ENCODE measurements at places on chromosomes 5 and 9.

DNA sequence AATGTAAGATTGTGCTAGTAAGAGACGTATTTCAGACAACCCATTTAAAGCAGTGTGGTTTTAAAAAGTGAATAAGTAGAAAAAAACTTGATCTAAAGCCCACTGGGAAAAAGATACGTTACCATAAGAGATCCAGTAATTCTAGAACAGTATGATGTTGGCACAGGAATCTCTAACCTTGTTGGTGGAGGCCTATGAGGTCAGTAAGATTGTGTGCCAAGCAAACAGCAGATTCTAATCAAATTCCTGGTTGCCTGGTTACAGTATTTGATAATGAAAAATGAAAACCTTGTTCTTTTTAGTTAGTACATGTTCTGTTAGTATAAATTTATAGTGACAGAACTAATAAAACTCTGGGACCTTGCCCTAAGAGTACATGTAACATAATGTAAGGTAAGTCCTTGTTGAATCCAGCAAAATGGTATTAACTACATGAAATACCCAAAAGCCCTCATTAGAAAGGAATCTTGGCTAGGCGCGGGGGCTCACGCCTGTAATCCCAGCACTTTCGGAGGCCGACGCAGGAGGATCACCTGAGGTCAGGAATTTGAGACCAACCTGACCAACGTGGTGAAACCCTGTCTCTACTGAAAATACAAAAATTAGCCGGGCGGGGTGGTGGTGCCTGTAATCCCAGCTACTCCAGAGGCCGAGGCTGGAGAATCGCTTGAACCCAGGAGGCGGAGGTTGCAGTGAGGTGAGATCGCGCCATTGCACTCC is 33.2 kb upstream of the DMXL1 start:
- H3K36me3 ChIP-seq: no peaks in the 10 kb centered on the region
- no peak for DNase-seq
- H3K4me1 ChIP-seq: peaks cover 9% of the 10 kb centered on the region
- no peak overlapping the region for H3K4me3 ChIP-seq

- H3K4me3 ChIP-seq: no peak overlapping the region
- H3K4me1 ChIP-seq: no peaks in the 10 kb centered on the region
- H3K27ac ChIP-seq: no peak overlapping the region
Observed at GRCh38 chr9:111873901-111874300, 22.7 kb upstream of the UGCG start.

DNA sequence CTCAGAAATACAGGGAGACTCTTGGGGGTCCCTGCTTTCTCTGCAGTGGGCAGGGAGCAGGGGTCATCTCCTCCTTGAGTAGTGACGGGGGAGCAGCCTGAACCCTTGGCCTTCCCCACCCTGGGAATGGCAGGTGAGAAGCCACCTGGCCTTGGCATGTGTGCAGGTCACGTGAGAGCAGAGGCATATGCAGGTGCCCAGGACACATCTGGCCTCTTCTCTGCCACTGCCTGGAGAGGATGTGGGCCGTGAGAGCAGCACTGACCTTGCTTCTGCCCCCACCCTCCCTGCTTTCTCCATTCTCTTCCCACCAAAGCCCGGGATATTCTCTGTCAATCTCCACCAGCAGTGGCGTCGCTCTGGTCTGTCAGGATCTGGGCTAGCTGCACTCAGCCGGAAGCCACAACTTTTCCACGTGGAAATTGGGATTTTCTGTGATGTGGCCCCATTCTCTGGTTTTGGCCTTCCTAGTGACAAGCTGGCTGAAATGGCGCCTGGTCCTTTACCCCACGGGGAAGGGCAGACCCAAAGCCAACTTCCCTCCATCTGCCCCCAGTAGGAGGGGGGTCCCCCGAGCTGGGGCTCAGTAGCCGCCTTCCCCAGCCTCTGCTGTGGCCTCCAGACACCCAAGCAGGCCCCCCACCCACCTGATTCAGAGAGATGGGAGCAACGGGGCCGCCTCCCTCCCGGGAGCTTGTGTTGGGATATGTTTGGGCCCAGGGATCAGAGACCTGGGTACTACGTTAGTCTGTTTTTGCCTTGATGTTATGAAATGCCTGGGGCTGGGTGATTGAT is 70.4 kb upstream of the FCN1 start:
- no peaks in the 10 kb centered on the region for H3K4me1 ChIP-seq
- no peak for DNase-seq
- no peaks in the 10 kb centered on the region for H3K27me3 ChIP-seq
- H3K4me3 ChIP-seq: no peak overlapping the region

- no peak overlapping the region for H3K4me3 ChIP-seq
- peaks cover 12% of the 10 kb centered on the region for H3K27me3 ChIP-seq
- H3K27ac ChIP-seq: no peak overlapping the region
- DNase-seq: no peak
- no peaks in the 10 kb centered on the region for H3K36me3 ChIP-seq
Observed at GRCh38 chr5:141657937-141658545, 6.8 kb upstream of the FCHSD1 start.

DNA sequence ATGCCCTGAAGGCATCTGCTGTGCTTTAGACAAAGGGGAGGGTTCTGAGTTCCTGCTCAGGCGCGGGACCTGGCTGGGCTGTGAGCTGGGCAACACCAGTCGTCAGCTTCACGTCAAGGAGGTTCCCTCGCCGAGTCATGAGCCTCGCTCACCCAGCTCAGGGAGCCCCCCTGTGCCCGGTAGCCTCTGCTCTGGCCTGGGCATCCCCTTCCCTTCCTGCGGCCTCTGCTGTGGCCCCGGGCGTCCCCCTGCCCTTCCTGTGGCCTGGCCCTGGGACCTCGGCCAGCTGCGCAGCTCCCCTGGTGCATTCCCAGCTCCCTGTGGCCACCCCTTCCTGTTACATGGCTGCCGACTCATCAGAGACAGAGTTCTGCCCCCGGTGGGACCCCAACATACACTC is 29.8 kb downstream of the TERT start:
- no peak overlapping the region for H3K27ac ChIP-seq
- no peak overlapping the region for H3K4me3 ChIP-seq
- no peaks in the 10 kb centered on the region for H3K4me1 ChIP-seq
- DNase-seq: no peak
- H3K27me3 ChIP-seq: no peaks in the 10 kb centered on the region
- no peaks in the 10 kb centered on the region for H3K36me3 ChIP-seq

DNA sequence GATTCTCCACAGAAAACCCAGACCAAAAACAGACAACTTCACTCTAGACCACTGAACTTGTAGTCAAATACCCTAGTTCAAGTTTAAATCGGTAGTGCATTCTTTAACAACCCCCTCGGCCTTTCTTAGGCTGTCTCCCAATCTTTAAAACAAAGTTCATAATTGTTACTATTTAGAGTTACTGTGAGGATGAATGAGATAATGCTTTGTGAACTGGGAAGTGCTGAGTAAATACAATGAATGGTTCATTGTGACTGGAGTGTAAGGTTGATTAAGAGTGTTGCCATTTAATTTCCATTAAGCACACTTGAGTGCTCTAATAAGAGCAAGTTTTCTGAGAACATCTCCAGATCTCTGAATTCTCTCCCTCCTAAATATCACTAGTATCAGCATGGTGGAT is 228.8 kb upstream of the PIK3R1 start:
- H3K27me3 ChIP-seq: no peaks in the 10 kb centered on the region
- no peak overlapping the region for H3K27ac ChIP-seq
- peaks cover 5% of the 10 kb centered on the region for H3K4me1 ChIP-seq
- H3K4me3 ChIP-seq: no peak overlapping the region
- no peak for DNase-seq
- no peaks in the 10 kb centered on the region for H3K36me3 ChIP-seq

DNA sequence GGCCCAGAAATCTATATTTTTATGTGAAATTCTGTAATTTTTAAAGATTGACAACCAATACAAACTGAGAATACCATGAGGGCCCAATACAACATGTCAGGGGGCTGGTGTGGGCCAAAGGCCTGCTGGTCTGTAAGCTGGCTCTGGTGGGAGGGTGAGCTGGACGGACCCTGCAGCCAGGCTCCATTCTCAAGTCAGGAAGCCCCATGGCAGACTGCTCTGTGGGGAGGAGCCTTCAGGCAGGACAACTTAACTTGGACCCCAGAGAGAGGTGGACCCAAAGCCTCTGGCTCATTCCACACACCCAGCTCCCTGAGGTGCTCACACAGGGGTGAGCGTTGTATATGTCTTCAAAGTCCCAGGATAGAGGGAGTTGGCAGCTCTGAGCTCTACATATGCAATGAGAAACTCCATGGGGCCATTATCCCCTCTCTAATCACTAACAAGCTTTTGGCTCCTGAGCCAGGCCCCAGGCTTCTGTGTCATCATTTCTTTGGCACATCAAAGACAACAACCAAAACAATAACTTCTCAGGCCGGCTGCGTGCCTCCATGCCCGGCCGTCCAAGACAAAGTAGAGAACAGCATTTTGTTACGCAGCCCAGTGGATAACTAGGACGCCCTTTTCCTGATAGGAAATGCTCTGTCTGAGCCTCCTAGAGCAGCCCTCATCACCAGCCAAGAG is 6.4 kb downstream of the SEPTIN8 start:
- no peaks in the 10 kb centered on the region for H3K27me3 ChIP-seq
- H3K4me3 ChIP-seq: no peak overlapping the region
- H3K4me1 ChIP-seq: no peaks in the 10 kb centered on the region
- no peak for DNase-seq
- H3K27ac ChIP-seq: no peak overlapping the region

- DNase-seq: peak; percentile 28
- no peaks in the 10 kb centered on the region for H3K27me3 ChIP-seq
- no peak overlapping the region for H3K27ac ChIP-seq
- H3K4me1 ChIP-seq: no peaks in the 10 kb centered on the region
- H3K36me3 ChIP-seq: no peaks in the 10 kb centered on the region
- H3K4me3 ChIP-seq: no peak overlapping the region
Observed at GRCh38 chr9:105842023-105842644, 147.8 kb downstream of the TMEM38B start.

GRCh38 chr9:108316066-108316465 is 539.7 kb downstream of the ACTL7B start:
- H3K4me3 ChIP-seq: no peak overlapping the region
- no peaks in the 10 kb centered on the region for H3K27me3 ChIP-seq
- no peak for DNase-seq
- no peaks in the 10 kb centered on the region for H3K36me3 ChIP-seq
- H3K4me1 ChIP-seq: no peaks in the 10 kb centered on the region

DNA sequence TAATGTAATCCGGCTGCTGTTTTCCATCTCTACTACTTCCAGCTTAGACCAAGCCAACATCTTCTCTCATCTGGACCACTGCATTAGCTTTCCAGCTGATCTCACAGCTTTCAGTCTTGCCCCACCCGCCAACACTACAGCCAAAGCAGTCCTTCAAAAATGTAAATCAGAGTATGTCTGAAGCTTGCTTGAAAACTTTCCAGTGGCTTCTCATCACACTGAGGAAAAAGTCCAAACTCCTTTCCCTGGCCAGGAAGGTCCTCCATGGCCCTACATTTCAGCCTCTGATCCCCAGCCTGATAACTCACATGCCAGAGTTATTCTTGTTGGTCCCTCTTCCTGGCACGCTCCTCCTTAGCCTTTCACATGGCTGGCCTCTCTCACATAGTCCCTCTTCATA is 38.5 kb downstream of the TTC1 start:
- no peak overlapping the region for H3K4me3 ChIP-seq
- DNase-seq: no peak
- H3K4me1 ChIP-seq: no peaks in the 10 kb centered on the region
- H3K27ac ChIP-seq: no peak overlapping the region

DNA sequence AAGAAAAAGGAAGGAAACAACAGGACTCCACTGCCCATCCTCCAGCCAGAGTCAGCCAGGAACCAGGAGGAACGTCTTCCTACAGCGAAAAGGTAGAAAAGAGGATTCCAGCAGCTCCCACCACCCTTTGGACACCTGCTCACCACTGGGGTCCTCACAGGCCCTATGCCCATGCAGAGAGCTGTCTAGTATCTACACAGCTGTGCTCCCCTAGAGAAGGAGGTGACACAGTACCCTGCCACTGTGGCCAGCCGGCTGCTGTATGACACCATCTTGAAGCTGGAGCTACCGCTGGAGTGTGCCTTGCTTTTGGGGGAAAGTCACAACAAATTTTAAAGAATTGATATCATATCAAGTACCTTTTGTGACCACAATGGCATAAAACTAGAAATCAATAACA is 92.6 kb downstream of the GTF3C4 start:
- no peaks in the 10 kb centered on the region for H3K4me1 ChIP-seq
- H3K4me3 ChIP-seq: no peak overlapping the region
- H3K36me3 ChIP-seq: no peaks in the 10 kb centered on the region
- H3K27me3 ChIP-seq: peaks cover 4% of the 10 kb centered on the region
- no peak for DNase-seq

Measured in B cell (primary cell).